Activated CD8-positive, alpha-beta memory T cell treated with anti-CD3 and anti-CD28 coated beads, Interleukin-2, amount 10 ng/mL, durations not matched to agents 7 days and 5 days (primary cell): ENCODE measurements at places on chromosomes 5 and 9. TPM values are rescaled to one million over a fixed set of nuclear protein-coding genes. Genes with fewer than 3 reads are reported as not detected.

GRCh38 chr9:121278477-121279261 lies 10.7 kb downstream of the GSN start:
- no peaks in the 10 kb centered on the region for H3K36me3 ChIP-seq
- no peak overlapping the region for H3K4me3 ChIP-seq
- no peaks in the 10 kb centered on the region for H3K27me3 ChIP-seq
- peak; percentile 61 for DNase-seq
- H3K4me1 ChIP-seq = peaks cover 5% of the 10 kb centered on the region

DNA sequence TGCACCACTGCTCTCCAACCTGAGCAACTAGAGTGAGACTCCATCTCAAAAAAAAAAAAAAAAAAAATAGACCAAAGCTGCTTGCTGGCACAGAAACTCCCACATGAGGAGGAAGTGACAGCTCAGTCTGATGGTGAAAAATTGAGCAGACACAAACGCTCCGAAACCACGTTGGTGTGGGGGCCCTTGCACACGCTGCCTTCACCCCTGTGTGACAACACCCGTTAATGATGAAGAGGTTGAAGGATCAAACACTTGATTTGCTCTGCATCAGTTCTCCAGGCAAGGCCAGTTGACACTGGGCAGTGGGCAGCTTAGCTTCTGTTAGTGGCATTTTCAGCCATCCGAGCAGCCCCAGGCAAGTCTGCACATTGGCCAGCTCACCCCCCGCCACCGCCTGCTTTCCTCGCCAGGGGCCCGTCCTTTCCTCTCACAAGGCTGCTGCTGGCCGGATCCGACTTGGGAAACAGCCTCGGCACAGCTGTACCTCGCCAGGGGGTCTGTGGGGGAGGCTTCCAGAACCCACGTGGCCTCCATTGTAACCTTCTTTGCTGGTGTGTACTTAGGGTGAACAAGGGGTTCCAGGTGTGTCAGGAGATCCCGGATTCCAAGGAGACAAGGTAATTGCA lies 79.8 kb downstream of the COL27A1 start:
- H3K36me3 ChIP-seq = no peaks in the 10 kb centered on the region
- peaks cover 21% of the 10 kb centered on the region for H3K27me3 ChIP-seq
- H3K4me1 ChIP-seq = no peaks in the 10 kb centered on the region
- H3K4me3 ChIP-seq = no peak overlapping the region

GRCh38 chr9:41229408-41230401 lies 40.6 kb upstream of the ZNG1F start:
- DNase-seq = peak; percentile 41
- H3K4me3 ChIP-seq = no peak overlapping the region
- H3K27ac ChIP-seq = no peak overlapping the region
- no peaks in the 10 kb centered on the region for H3K36me3 ChIP-seq

DNA sequence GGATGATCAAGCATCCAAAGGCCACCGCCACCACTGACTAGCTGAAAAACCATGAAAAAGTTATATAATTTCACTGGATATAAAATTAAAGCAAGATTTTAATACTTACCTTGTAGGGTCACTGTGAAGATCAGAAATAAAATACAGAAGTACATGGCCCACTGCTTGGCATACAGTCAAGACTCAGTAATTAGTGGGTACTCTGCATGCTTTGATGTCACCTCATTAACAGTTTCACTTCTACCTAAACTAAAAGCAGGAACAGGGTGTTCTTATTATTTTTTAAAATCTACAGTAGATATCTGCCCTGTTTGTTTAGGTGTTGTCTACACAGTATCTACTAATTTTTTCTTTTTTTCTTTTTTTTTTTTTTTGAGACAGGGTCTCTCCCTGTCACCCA lies 66.4 kb downstream of the NFIB start:
- no peak for DNase-seq
- no peaks in the 10 kb centered on the region for H3K36me3 ChIP-seq
- H3K27me3 ChIP-seq = no peaks in the 10 kb centered on the region

DNA sequence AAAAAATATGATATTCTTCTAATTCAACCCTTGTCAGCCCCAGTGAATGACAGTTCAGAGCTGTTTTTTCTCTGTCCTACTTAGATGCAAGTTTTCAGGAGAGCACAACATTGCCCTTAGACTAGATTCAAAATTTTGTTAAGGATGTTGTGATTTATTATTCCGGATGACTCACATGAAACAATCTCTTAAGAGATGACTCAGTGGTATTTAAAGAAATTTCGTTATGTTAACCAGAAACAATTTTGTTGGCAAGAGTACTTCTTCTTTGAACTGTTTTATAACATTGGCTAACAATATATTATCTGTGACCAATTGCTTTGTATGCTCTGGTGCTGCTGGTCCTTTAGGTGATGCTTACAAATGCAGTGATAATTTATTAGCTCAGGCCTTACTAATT lies 132.0 kb downstream of the IZUMO3 start:
- H3K4me3 ChIP-seq = no peak overlapping the region
- no peaks in the 10 kb centered on the region for H3K4me1 ChIP-seq
- H3K36me3 ChIP-seq = no peaks in the 10 kb centered on the region
- DNase-seq = no peak

DNA sequence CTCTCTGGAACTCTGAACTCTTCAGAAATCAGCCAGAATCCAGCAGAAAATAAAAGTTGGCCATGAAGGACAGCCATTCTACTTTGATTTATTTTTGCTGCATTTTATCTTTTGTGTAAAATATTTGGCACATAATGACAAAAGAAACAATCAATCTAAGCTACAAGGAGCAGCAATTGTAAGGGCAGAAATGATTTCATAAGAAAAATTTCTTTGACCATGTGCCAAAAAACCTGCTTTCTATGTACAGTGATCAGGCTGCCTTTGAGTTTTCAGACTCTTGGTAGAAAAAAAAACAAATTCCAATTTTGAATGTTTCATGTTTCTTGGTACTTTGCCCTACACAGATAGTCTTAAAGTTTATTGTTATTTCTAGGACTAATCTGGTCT lies 69.8 kb upstream of the SLC1A3 start:
- peaks cover 9% of the 10 kb centered on the region for H3K27me3 ChIP-seq
- H3K4me3 ChIP-seq = no peak overlapping the region
- no peak overlapping the region for H3K27ac ChIP-seq
- no peak for DNase-seq
- no peaks in the 10 kb centered on the region for H3K4me1 ChIP-seq
- no peaks in the 10 kb centered on the region for H3K36me3 ChIP-seq

GRCh38 chr5:133618141-133618540 lies 5.8 kb upstream of the FSTL4 start:
- no peak overlapping the region for H3K4me3 ChIP-seq
- H3K27ac ChIP-seq = no peak overlapping the region
- H3K4me1 ChIP-seq = peaks cover 6% of the 10 kb centered on the region
- no peaks in the 10 kb centered on the region for H3K36me3 ChIP-seq
- peaks cover 52% of the 10 kb centered on the region for H3K27me3 ChIP-seq
- no peak for DNase-seq

DNA sequence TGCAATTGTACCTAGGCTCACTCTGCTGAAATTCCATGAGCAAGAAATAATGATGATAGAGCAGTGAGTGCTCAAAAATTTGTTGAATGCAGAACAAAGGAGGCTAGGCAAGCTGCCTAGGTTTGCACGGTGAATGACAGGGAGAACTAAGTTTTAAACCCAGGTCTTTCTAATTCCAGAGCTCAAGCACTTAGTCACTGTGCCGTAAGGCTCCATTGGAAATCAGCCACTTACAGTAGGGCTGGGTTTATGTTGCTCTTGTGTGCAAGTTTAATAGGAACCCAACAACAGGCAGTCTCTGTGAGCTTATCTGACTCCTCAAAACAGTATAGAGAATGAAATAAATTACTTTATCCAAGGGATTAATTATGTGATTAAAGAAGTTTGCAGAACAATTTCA lies 147.0 kb downstream of the CSNK1G3 start:
- H3K27me3 ChIP-seq = peaks cover 20% of the 10 kb centered on the region
- no peak for DNase-seq
- H3K4me1 ChIP-seq = no peaks in the 10 kb centered on the region

- H3K27me3 ChIP-seq = no peaks in the 10 kb centered on the region
- no peak for DNase-seq
- no peak overlapping the region for H3K27ac ChIP-seq
- peaks cover 1% of the 10 kb centered on the region for H3K4me1 ChIP-seq
- peaks cover 1% of the 10 kb centered on the region for H3K36me3 ChIP-seq
- H3K4me3 ChIP-seq = no peak overlapping the region
These were observed 60.1 kb downstream of the CCDC171 start for GRCh38 chr9:15612962-15613361.

GRCh38 chr9:35745569-35745968 lies 3.5 kb downstream of the GBA2 start:
- DNase-seq = no peak
- H3K27ac ChIP-seq = peak overlapping the region; percentile 1
- peaks cover 20% of the 10 kb centered on the region for H3K36me3 ChIP-seq

GRCh38 chr5:156124708-156125107 lies 202.3 kb upstream of the SGCD start:
- H3K27ac ChIP-seq = no peak overlapping the region
- no peak overlapping the region for H3K4me3 ChIP-seq
- no peaks in the 10 kb centered on the region for H3K4me1 ChIP-seq
- DNase-seq = no peak

DNA sequence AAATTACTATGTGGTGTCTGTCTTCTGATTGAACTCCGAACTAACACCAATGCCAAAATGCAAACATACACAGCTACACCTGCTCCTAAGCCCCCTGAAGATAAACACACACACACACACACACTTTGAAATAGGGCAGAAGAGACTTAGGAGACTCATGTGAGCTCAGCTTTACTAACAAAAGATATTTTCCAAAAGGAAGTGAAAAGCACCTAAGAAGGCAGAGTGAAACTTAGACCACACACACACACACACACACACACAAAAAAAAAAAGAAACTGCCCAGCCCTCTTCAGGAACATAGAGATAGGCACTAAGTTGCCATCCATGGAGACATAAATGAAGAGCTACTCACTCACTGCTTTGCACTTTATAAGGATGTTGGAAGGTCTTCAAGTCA lies 45.2 kb upstream of the APC start:
- no peak overlapping the region for H3K4me3 ChIP-seq
- H3K27me3 ChIP-seq = peaks cover 34% of the 10 kb centered on the region
- H3K27ac ChIP-seq = no peak overlapping the region

DNA sequence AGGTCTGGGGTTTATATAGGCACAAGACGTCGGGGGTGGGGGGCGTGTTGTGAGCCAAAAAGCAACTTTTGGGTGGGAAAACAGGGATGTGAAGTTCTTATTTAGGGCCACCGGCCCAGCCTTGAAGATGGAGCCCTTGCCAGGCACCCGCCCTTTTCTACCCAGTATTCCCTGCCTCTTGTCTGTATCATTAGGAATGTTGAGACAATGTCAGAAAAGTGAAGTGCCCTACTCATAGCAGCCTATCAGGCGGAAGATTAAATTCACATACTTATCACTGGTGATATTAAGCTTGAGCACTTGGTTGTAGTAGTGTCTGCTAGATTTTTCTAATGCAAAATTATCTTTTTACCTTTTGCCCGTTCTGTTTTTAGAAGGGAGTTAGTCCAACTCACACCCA lies 293.5 kb downstream of the CDH10 start:
- no peaks in the 10 kb centered on the region for H3K36me3 ChIP-seq
- no peak overlapping the region for H3K4me3 ChIP-seq
- no peak overlapping the region for H3K27ac ChIP-seq

DNA sequence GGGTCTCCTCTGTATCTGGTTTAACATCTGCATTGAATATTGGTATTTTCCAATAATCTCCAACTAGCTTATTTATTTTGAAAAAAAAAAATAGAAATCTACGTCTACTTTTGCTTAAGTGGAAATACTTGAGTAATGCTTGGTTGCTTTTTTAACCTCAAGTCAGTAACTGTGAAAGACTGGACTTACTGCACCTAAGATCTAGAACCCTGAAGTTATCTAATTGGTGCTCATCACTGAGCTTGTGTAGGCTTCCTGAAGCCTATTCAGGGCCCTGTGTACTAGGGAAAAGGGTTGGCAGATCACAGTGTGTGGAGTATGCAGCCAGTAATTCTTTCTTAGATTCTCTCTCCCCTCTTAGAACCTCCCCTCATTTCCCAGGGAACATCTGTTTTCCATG lies 16.2 kb downstream of the SLC1A1 start:
- no peak overlapping the region for H3K4me3 ChIP-seq
- peaks cover 2% of the 10 kb centered on the region for H3K27me3 ChIP-seq
- H3K27ac ChIP-seq = no peak overlapping the region
- no peak for DNase-seq
- no peaks in the 10 kb centered on the region for H3K4me1 ChIP-seq

DNA sequence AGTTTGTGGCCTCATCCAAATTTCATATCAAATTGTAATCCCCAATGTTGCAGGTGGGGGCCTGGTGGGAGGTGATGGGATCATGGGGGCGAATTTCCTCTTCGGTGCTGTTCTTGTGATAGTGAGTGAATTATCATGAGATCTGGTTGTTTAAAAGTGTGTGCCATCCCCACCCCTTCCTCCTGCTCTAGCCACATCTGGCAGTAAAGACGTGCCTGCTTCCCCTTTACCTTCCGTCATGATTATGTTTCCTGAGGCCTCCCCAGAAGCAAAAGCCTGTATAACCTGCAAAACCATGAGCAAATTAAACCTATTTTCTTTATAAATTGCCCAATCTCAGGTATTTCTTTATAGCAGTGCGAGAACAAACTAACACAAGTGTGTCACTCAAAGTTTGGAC lies 71.0 kb upstream of the MOCS2 start:
- H3K27me3 ChIP-seq = peaks cover 14% of the 10 kb centered on the region
- no peak overlapping the region for H3K27ac ChIP-seq
- H3K4me1 ChIP-seq = no peaks in the 10 kb centered on the region
- DNase-seq = no peak
- no peak overlapping the region for H3K4me3 ChIP-seq

DNA sequence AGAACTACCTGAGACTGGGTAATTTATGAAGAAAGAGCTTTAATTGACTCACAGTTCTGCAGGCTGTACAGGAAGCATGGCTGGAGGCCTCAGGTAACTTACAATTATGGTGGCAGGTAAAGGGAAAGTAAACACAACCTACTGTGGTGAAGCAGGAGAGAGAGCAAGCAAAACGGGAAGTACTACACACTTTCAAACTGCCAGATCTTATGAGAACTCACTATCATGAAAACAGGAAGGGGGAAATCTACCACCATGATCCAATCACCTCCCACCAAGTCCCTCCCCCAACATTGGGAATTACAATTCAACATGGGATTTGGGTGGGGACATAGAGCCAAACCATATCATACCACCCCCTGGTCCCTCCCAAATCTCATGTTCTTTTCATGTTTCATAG lies 58.7 kb upstream of the GPR151 start:
- H3K4me1 ChIP-seq = no peaks in the 10 kb centered on the region
- DNase-seq = no peak
- H3K4me3 ChIP-seq = no peak overlapping the region
- peaks cover 9% of the 10 kb centered on the region for H3K27me3 ChIP-seq

FAM221B gene
- not detected for total RNA-seq

LCN6 gene
- not detected for total RNA-seq

IFNA2 gene
- not detected for total RNA-seq

IFNA13 gene
- total RNA-seq = not detected

RGS7BP gene
- not detected for total RNA-seq

ZDHHC11B gene
- total RNA-seq = not detected

FLT4 gene
- total RNA-seq = 2.8 TPM

MARCHF6 gene
- 89.9 TPM for total RNA-seq

ZFP37 gene
- total RNA-seq = 0.77 TPM

BARHL1 gene
- not detected for total RNA-seq
